Glomerular endothelial cell (primary cell): ENCODE measurements at places on chromosomes 11 and 22. TPM values are rescaled to one million over a fixed set of nuclear protein-coding genes. Genes with fewer than 3 reads are reported as not detected.
A peak's percentile ranks its signal among the peaks of the same experiment; 100 is the strongest.

DNA sequence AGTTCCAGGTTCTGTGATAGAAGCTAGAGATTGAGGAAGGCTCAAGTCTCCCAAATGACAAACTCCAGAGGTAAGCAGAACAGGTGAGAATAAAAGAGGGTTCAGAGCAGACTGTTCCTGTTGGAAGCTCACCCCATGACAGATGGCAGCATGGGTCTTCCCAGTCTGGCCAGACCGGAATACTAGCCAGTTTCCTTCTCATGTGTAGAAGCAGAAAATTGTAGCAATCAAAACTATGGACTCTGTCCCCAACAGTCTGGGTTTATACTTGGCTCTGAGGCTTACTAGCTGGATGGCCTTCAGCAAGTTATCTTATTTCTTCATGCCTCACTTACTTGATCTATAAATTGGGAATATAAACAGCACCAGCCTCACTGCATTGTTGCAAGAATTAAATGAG is 494.8 kb downstream of the MN1 start:
- no peak for DNase-seq

GRCh38 chr22:40703174-40703573 is 23.9 kb downstream of the MCHR1 start:
- no peak for DNase-seq

- DNase-seq, result no peak
Measured at GRCh38 chr22:22009661-22010060, 27.1 kb upstream of the TOP3B start.

DNA sequence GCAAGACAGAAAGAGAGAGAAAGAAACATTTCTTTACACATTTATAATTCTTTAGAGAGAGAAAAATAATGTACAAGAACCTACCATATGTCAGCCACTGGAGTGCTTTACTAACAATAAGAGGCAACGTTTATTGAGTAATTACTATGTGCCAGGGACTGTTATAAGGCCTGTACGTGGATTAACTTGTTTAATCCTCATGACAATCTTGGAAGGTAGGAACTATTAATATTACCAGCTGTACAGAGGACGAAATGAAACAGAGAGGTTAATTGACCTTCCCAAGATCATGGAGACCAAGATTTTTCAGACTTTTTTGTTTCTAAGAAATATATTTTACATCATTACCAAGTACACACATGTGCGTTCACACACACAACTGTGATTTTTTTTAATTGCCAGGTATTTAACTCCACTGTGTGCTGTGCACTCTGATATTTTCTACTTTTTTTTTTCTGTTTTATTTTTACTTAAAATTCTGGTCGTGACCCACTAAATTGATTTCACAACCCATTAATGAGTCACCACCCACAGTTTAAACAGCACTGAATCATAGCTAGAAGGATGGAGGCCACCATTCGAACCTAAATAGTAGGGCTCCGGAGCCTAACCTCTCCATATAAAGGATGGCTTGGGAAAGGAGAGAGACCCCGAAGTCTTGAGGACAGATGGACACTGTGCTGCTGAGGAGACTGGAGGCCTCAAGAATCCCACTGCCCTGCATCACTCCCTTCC is 21.4 kb downstream of the CREB3L1 start:
- DNase-seq, result no peak

DNA sequence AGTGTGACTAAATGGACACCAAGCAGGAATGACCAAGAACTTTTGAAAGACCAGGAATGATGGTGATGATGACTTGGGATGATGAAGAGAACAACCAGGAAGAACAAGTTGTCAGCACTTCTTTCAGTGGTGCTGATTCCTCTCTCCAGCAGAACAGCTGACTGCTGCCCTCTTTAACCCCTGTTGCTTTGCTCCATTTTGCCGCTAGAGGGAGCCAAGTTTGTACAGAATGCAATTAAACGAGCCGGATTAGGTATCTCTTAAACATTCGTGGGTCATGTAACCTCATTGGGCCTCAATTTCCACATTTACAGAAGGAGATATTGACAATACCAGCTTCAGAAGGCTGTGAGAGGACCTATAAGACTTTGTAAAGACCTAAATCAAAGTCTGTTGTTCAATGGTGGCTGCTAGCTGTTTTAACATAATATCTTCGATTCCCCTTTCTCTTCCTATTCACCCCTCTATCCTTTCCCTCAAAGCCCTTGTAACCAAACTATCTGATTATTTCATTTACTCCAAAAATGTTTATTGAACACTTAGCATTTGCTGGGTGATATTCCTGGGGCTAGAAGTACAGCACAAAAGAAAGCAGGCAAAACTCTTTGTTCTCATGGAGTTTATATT is 1.9 kb downstream of the OR4S1 start:
- DNase-seq, result peak; percentile 36

- DNase-seq, result no peak
Measured at GRCh38 chr11:109155291-109155690, 266.7 kb upstream of the C11orf87 start.

- DNase-seq, result peak; percentile 97
Measured at GRCh38 chr22:36329254-36330078, 58.3 kb downstream of the MYH9 start.

GRCh38 chr22:46031965-46032851 is 55.2 kb upstream of the WNT7B start:
- DNase-seq, result no peak

GRCh38 chr11:134270250-134270714 is 5.9 kb upstream of the GLB1L3 start:
- no peak for DNase-seq

GRCh38 chr11:131409345-131409744 is 38.9 kb downstream of the NTM start:
- DNase-seq, result no peak

GRCh38 chr11:103602840-103603239 is 433.6 kb upstream of the DDI1 start:
- no peak for DNase-seq

- peak; percentile 16 for DNase-seq
Measured at GRCh38 chr22:28341001-28341400, 338.6 kb downstream of the TTC28 start.

GRCh38 chr22:24054356-24054755 is 43.3 kb downstream of the CABIN1 start:
- DNase-seq, result no peak

DNA sequence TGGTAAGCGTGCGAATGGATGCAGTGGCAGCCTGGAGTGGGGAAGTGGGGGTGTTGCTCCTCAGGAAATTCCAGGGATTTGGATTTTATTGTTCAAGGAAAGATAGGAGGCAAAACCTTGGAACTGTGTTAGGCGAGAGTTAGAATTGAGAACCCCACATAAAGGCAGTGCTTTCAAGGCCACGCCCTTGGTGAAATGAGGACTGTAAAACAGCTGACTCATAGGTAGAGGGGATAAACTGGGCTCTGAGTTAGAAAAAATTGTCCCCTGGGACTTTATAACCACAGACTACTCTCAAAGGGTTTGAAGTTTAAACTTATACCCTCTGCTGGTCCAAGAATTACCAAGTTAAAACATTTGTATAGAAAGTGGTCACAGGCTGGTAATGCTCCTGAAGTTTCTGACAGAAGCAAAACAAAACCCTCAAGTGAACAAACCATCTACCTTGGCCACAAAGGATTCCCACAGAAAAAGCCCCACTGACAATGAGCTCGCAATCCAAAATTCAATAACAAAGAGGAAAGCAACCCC is 250.3 kb upstream of the TBCEL start:
- DNase-seq, result no peak

DNA sequence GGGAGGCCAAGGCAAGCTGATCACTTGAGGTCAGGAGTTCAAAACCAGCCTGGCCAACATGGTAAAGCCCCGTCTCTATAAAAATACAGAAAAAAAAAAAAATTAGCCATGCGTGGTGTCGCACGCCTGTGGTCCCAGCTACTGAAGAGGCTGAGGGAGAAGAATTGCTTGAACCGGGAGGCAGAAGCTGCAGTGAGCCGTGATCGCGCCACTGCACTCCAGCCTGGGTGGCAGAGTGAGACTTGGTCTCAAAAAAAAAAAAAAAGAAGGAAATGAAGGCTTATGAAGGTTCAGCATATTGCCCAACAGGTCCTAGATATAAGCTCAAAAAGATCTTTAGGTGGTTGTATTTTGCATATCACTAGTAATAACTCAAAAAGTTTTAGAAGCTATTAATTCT is 10.2 kb downstream of the ATL3 start:
- no peak for DNase-seq

DNA sequence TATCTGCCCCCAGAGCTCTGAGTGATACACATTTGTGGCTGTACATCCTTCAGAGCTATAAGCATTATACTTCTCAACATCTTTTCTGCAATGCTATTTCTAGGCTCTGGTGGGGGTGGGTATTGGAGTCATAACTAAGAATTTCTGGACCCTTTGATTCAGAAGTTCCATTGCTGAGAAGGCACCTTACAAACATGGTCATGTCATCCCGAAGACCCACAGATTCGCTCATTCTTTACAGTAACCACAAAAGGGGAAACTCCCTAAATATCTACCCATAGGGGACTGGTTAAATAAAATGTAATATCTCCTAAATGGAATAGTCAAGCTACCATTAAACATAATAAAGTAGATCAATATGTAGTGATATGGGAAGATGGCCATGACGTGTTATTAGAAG is 98.8 kb downstream of the PRR5L start:
- DNase-seq, result no peak

DNA sequence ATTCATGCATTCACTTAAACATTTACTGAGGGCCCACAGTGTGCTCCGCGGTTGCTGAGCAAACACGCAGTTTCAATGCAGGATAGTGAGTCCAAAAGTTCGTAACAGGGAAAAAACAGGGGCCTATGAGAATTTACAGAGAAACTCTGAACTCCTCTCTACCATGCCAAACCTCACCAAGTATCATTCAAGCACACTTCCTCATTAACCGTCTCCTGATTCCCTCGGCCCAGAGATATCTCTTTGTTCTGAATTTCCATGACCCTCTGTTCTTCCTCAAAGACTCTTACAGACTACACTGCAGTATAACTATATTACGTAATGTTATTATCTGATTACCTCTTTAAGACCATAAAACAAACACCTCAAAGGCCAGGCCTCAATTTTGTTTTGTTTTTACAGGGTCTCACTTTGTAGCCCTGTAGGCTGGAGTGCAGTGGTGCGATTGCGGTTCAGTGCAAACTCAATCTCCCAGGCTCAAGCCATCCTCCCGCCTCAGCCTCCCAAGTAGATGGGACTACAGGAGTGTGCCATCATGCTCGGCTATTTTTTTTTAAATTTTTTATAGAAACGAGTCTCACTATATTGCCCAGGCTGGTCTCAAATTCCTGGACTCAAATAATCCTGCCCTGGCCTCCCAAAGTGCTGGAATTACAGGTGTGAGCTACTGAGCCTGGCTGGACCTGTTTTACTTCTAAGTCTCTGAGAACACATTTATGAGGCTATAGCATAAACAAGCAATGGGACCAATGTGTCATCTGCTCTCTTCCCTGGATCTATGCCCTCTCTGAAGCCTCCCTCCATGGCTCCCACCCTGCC is 3.6 kb downstream of the HPS4 start:
- DNase-seq, result no peak

PARVB gene
- 118 and 222 TPM in 2 replicates for total RNA-seq

KLHDC7B gene
- total RNA-seq, result not detected in 2 replicates

TTLL12 gene
- total RNA-seq, result 35.8 and 55.0 TPM in 2 replicates

SLC5A1 gene
- not detected in 2 replicates for total RNA-seq

FAM180B gene
- not detected in 2 replicates for total RNA-seq

OR52E8 gene
- not detected in 2 replicates for total RNA-seq

F2 gene
- 0.19 TPM in 1 of 2 replicates, not detected in the other for total RNA-seq

CLCF1 gene
- 6.2 and 6.9 TPM in 2 replicates for total RNA-seq

ACTN3 gene
- total RNA-seq, result not detected in 2 replicates

TRIM49 gene
- total RNA-seq, result not detected in 2 replicates

RIC3 gene
- total RNA-seq, result not detected in 2 replicates

MMP7 gene
- total RNA-seq, result 9.8 and 57.1 TPM in 2 replicates

CPT1A gene
- total RNA-seq, result 31.9 and 67.0 TPM in 2 replicates

MMP8 gene
- not detected in 2 replicates for total RNA-seq

C22orf42 gene
- not detected in 2 replicates for total RNA-seq

MAPK8IP2 gene
- total RNA-seq, result 0.29 and 0.58 TPM in 2 replicates
